ENCODE measurements at places on chromosomes 4 and X.

GRCh38 chr4:74942918-74943253 lies 10.0 kb downstream of the PARM1 start:
- DNase-seq: no peak

GRCh38 chrX:47746446-47746845 lies 87.5 kb upstream of the UXT start:
- no peak for DNase-seq

DNA sequence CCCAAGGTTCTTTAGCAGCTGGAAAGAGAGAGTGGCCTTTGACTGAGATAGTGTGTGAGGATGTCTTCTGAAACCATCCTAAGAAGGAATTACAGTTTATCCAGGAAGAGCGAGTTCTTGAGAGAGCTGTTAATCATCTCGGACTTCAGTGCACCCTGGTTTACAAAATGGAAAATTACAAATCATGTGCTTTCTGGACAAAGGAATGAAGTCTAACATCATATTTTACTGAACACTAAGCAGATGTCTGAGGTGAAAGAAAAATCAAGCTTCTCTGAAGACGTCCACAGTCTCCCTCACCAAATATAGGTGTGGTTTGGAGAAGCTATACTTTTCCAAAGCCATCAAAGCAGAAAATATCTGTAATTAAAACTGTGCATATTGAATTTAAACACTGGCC lies 30.8 kb upstream of the CYP2U1 start:
- no peak for DNase-seq

- DNase-seq: no peak
These were observed 29.0 kb downstream of the F9 start for GRCh38 chrX:139559383-139560042.

GRCh38 chrX:104419211-104419610 lies 146.8 kb upstream of the IL1RAPL2 start:
- no peak for DNase-seq

DNA sequence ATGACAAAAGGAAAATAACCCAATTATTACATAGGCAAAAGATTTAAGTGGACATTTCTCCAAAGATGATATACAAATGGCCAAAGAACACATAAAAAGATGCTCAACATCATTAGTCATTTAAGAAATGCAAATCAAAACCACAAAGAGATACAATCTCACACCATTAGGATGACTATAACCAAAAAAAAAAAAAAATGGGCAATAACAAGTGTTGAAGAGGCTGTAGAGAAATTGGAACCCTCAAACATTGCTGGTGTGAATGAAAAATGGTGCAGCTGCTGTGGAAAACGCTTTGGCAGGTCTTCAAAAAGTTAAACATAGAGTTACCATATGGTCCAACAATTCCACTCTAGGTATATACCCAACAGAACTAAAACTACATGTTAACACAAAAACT lies 5.6 kb upstream of the PRDX4 start:
- DNase-seq: no peak

- peak; percentile 56 for DNase-seq
These were observed 571.1 kb upstream of the DIPK2B start for GRCh38 chrX:45771560-45772340.

DNA sequence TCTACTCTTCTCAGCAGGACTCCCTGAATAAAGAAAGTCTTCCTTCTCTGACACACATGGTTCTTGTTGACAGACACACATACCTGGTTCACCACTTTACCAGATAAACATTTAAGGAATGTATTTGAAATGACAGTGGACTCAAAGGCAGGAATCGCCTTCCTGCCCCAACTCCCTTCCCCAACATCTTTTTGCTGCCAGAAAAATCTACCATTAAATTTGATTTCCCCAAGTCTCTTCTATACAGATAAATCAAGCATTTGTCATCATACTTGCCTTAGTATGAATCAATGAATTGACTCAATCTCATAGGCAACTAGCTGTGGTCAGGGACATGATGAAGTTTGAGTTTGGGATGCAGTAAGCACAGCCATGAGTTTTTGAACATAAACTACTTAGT lies 23.3 kb upstream of the ANXA5 start:
- DNase-seq: no peak

GRCh38 chr4:133156096-133156495 lies 7.0 kb downstream of the PCDH10 start:
- no peak for DNase-seq

- DNase-seq: no peak
These were observed 417.7 kb upstream of the GALNT7 start for GRCh38 chr4:172750910-172751309.

GRCh38 chrX:78555401-78555980 lies 103.6 kb downstream of the RTL3 start:
- DNase-seq: no peak

GRCh38 chr4:2182994-2183393 lies 58.9 kb downstream of the HAUS3 start:
- no peak for DNase-seq

- no peak for DNase-seq
These were observed 155.8 kb downstream of the KCNIP4 start for GRCh38 chr4:21792736-21793135.

GRCh38 chr4:108920395-108921087 lies 157.7 kb upstream of the ETNPPL start:
- no peak for DNase-seq

DNA sequence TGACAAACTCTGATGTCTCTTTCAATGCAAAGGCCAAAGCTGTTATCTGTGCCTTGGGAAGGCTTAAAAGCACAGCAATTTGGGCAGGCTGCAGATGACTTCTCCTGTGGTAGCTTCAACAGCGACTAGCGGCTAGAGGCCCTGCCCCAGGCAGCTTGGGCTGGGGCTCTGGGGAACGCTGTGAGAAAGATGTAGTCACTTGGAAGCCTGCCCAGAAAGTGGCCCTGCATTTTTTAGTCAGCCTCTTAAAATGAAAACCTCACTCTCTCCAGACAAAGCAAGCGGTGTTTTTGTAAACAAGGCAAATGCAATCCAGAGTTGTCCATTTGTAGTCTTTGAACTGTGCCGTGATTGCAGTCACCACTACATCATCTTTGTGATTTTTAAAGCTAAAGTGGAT lies 27.5 kb downstream of the PCYT1B start:
- no peak for DNase-seq

DNA sequence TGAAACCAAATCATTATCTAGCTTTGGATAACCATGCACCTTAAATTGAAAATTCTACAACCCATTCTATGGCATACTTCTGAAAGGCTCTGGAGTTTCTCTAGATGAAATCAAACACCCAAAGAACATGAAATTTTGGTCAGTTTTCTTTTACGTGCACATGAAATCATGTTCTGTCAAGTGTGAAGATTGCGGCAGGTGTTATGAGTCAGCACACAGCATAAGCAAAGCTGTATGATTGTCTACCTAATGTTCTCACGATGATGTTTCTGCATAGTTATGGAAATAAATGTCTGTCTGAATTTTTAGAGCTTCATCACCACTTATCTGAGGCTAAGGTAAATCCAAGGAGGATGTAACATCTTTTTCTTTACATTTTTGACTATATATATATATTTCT lies 495.3 kb downstream of the IL1RAPL1 start:
- DNase-seq: no peak

DNA sequence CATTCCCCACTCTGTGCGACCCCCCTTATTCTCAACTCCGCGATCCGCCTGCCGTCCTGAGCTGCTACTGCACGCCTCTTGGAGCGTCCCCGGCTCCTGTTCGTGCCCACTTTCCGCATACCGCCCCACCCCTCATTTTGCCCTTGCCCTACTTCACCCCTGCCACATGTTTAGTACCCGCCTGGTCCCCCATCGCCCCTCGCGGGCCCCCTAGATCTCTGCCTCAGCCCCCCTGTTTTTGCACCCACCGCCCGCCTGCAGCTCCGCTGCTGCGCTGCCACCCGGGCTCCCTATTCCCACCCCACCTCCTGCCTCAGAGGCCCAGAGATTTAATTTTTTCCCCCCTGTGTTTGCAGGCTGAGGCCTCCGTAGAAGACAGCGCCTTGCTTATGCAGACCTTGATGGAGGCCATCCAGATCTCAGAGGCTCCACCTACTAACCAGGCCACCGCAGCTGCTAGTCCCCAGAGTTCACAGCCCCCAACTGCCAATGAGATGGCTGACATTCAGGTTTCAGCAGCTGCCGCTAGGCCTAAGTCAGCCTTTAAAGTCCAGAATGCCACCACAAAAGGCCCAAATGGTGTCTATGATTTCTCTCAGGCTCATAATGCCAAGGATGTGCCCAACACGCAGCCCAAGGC lies 1.4 kb downstream of the MAGED1 start:
- DNase-seq: no peak
